ENCODE measurements at places on chromosomes 16 and 17. TPM values are rescaled to one million over a fixed set of nuclear protein-coding genes. Genes with fewer than 3 reads are reported as not detected.
A peak's percentile ranks its signal among the peaks of the same experiment; 100 is the strongest.

FBXW10B gene
- total RNA-seq, result not detected

MATCAP1 gene
- 12.6 TPM for total RNA-seq

TMEM11 gene
- 18.4 TPM for total RNA-seq

DPEP1 gene
- not detected for total RNA-seq

DNA sequence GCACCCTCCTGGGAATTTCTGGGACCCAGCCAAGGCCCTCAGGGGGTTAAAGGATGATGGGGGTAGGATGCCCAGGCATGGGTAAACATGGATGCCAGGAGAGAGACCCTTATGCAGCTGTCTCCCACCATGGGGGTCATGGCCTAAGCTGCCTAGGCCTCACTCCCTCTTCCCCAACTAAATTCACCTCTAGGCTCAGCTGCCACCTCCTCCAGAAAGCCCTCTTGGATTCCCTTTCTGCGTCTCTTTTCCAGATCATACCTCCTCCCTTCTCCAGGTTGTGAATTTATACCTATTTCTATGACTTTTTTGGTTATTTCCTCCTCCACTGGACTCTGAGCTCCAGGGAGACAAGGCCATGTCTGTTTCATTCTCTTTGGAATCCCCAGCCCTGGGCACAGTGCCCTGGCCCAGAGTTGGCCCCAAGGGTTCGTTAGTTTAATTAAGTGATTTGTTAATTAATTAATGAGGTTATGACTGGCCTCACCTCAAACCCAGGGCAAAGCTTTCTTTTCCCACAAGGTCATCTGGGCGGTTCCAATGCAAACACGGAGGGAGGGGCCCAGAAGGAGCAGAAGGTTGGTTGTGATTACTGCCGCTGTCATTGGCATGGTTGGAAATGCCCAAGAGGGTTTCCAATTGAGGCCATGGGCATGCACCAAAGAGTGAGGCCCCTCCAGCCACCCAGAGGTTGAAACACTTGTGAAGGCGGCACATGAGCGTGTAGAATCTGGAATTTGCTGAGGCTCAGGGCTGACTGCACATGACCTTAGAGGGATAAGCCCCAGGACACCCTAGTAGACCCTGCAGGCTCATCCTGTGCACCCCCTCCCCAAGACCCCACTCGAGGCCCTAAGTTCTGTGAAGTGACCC lies 6.9 kb upstream of the KRT17 start:
- DNase-seq, result no peak

GRCh38 chr17:11644265-11645212 lies 46.3 kb downstream of the DNAH9 start:
- no peak for DNase-seq

GRCh38 chr16:12159028-12159427 lies 182.5 kb downstream of the SNX29 start:
- DNase-seq, result no peak

CACNG5 gene
- total RNA-seq, result not detected

DNA sequence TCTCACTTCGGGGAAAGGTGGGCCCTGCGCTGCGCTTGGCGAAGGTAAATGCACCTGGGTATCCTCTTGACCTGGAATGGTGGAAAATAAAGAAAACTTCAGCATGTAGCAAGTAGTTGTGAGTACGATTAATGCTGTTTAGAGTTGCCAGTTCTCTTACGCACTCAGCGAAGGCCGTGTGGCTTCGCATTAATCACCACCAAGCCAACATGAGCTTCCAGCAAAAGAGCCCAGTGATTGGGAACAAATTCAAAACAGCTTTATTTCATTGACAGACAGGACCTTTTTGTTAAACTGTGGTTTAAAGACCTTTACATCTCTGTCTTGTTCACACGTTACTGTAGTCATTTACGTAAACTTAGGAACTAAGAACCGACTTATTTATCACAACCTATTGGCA lies 531.4 kb downstream of the MAF start:
- DNase-seq, result no peak

RMI2 gene
- 0.83 TPM for total RNA-seq

- DNase-seq, result no peak
Observed at GRCh38 chr17:7003745-7004144, 7.9 kb downstream of the ALOX12 start.

- DNase-seq, result peak; percentile 63
Observed at GRCh38 chr17:82963104-82963950, 116.1 kb upstream of the METRNL start.

CHMP1A gene
- total RNA-seq, result 135 TPM

DNA sequence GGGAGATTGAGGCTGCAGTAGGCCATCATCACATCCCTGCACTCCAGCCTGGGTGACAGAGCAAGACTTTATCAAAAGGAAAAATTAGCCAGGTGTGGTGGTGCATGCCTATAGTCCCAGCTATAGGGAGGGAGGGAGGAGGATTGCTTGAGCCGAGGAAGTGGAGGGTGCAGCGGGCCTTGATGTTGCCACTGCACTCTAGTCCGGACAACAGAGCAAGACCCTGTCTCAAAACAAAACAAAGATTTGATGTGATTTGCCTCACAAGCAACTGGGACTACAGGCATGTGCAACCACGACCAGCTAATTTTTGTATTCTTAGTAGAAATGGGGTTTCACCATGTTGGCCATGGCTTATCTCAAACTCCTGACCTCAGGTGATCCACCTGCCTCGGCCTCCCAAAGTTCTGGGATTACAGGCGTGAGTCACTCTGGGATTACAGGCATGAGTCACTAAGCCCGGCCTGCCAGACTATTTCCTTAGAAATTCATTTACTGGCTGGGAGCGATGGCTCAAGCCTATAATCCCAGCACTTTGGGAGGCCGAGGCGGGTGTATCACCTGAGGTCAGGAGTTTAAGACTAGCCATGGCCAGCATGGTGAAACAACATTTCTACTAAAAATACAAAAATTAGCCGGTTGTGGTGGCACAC lies 11.5 kb downstream of the UBE2G1 start:
- no peak for DNase-seq

GRCh38 chr16:85286066-85286831 lies 174.0 kb upstream of the CIBAR2 start:
- DNase-seq, result no peak

BORCS6 gene
- 11.6 TPM for total RNA-seq

SLC9A5 gene
- total RNA-seq, result 1.2 TPM

- DNase-seq, result no peak
Observed at GRCh38 chr17:74176546-74177001, 26.9 kb upstream of the RPL38 start.

VPS35 gene
- total RNA-seq, result 44.1 TPM

- DNase-seq, result no peak
Observed at GRCh38 chr17:64074704-64075426, 54.4 kb upstream of the ICAM2 start.

GRCh38 chr17:78963378-78963777 lies 16.3 kb downstream of the LGALS3BP start:
- no peak for DNase-seq

ATP1B2 gene
- total RNA-seq, result 0.19 TPM

DNA sequence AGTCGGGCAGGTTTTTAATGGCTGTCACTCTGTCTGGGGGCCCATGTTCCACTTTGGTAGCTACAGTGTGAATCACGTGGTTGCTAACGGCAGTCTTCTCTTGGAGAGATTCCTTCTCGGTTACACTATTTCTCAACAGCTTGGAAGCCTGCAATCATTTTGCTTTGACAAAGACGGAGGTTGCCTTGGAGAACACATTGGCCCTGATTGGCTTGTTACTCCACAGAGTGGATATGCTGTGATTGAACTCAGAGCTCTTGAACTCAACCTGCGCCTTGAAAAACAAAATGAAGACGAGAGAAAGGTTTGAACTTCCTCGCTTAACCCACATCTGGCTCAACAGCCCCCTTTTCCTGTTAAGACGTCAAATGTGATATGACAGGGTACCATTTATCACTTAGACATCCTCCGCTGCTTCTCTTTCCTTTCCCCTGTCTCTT lies 218.9 kb downstream of the MAF start:
- peak; percentile 58 for DNase-seq

- DNase-seq, result no peak
Observed at GRCh38 chr16:64133366-64133765, 988.5 kb downstream of the CDH11 start.

CCL3 gene
- 450 TPM for total RNA-seq

- no peak for DNase-seq
Observed at GRCh38 chr17:4786516-4786915, 352 bp upstream of the VMO1 start.

- DNase-seq, result no peak
Observed at GRCh38 chr16:5001571-5001970, 32.2 kb downstream of the NAGPA start.

GRCh38 chr17:526425-526824 lies 173.8 kb upstream of the RPH3AL start:
- DNase-seq, result no peak

GRCh38 chr16:85033171-85033570 lies 5.6 kb downstream of the KIAA0513 start:
- no peak for DNase-seq

GRCh38 chr16:3431779-3432219 lies 11.5 kb downstream of the ZNF597 start:
- DNase-seq, result peak; percentile 46

DNA sequence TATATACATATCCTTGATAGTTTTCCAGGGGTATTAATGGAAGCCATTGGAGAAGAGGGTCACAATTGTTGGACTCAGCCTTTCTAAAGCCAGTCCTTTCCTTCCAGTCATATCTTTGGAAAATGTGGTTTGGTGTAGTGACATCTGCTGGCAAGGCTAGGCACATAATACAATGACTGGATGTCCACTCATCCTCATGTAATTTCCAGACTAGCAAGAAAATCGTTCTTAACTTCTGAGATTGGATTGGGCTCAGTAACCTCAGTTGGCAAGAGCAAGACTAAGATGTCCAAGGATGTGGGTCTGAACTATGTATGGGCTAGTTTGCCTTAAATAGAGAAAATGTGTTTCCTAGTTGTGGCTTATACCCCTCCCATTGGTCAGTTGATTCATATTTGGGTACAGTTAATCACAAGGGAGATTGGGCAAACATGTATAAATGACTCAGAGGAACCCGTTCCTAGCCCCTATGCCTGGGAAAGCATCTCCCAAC lies 8.7 kb upstream of the KAT7 start:
- DNase-seq, result no peak

MYL11 gene
- 7.2 TPM for total RNA-seq

VTN gene
- total RNA-seq, result not detected

FOXC2 gene
- total RNA-seq, result not detected

DNA sequence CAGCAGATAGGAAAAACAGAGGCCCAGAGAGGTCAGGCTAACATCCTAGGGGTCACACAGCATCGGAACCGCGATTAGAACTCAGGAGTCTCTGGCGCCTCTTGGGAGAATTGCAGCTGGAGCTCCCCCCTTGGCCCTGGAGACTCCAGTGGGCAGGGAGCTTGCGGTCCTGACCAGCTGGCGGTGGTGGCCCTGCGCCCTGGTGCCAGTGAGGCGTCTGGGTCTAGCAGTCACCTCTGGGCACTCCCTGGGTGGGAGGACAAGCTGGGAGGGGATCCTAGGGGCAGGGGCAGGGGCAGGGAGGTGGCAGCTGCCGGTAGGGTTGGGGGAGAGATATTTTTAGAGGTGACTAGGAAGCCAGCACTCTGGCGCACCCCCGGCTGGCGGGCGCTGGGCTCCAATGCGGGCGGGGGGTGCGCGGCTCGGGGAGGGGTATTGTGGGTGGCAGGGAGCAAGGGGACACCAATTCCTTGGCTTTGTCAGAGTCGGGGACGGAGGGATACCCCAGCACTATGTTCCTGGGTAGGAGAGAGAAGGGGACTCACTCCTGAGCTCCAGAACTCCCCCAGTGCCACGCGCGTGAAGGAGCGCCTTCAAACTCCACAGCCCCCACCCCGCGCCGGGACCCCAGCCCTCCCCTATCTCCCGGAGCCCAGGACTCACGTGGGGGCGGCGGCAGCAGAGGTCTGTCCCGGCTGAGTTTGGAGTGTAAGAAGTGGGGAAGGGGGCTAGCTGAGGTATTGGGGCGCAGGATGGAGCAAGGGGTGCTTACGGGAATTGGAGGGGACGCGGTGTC lies 584 bp downstream of the PHOSPHO1 start:
- DNase-seq, result peak; percentile 14

GRCh38 chr17:63652106-63652505 lies 29.9 kb downstream of the MAP3K3 start:
- no peak for DNase-seq

- no peak for DNase-seq
Observed at GRCh38 chr17:70564006-70564620, 394.8 kb downstream of the KCNJ2 start.

DNA sequence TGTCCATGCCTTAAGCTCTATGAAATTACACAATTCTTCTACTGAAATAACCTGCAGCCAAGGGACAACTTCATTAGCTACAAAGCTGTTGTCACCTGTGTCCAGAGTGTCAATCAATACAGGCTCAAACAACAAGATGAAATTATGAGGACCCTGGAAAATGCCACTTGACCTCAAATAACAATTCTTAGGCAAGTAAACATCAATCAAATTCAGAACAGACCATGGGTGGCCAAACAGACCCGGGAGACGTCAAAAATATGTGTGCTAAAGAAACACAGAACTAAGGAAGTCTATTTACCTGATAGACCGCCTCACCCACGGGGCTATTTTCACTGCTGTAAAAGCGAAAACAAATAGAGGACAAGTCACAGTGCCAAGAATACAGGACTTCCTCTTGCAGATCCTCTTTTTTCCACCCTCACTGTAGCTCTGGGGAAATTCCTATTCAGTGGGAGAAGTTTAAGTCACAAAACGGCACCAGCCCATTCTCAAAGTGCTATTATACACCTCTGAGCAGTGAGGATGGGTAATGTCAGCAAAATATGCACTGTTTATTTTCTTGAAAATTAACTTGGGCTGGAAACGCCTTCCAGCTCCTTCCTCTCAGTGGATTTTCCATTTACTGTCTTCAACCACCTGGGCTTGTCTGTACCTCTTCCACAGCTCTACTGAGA lies 2.7 kb downstream of the LITAF start:
- DNase-seq, result peak; percentile 60

CRHR1 gene
- total RNA-seq, result not detected

MT1M gene
- total RNA-seq, result not detected

- peak; percentile 71 for DNase-seq
Observed at GRCh38 chr17:9924735-9925191, 19.7 kb upstream of the RCVRN start.

GRCh38 chr16:81321039-81321438 lies 6.3 kb downstream of the GAN start:
- no peak for DNase-seq

SREBF1 gene
- total RNA-seq, result 80.7 TPM

DNA sequence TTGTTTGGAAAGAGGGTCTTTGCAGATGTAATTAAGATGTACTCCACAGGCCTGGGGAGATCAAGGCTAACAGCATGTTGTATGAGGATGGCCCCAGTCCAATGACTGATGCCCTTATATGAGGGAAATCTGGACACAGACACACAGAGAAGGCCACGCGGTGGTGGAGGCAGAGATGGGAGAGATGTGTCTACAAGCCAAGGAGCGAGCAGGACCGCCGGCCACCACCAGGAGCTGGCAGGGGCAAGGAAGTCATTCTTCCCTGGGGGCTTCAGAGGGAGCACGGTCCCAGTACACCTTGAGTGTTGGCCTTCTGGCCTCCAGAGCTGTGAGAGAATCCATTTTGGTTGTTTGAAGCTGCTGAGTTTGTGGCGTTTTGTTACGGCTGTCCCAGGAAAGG lies 14.7 kb downstream of the SOCS3 start:
- DNase-seq, result no peak

GRCh38 chr16:70396246-70396904 lies 42.5 kb downstream of the ST3GAL2 start:
- no peak for DNase-seq

All from natural killer cell (primary cell).